Activated CD8-positive, alpha-beta memory T cell treated with anti-CD3 and anti-CD28 coated beads for 24 hours (primary cell): ENCODE measurements at places on chromosomes 16 and 17.
A peak's percentile ranks its signal among the peaks of the same experiment; 100 is the strongest.

DNA sequence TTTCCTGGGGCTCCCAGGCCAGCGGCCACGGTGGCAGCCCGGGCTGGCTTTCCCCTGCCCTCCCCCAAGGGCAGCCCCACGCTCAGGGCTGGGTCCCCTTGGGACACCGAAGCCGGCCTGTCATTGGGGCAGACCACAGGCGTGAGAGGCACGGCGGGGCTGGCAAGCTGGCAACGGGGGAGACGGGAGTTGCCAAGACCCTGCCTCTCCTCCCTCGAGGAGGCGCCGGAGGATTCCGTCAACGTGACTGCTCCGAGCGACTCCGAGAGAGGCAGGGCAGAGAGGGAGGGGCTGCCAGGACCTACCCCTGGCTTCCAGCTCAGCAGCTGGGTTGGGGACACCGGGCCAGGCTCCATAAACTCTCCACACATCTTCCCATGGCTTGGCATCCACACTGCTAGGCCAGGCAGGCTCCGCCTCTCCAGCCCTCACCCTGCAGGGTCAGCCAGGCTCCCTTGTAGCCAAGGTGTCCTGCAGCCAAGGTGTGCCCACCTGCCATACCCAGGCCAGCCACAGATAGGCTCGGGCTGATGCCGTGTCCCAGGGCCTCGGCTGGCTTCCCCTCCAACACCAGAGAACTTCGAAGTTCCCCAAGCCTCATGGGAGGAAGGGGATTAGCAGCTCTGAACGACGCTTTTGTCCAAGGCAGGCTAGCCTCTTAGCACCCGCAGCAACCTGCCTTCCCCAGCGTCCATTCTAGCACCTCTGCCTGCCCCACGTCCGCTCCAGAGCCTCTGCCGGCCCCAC, 25.5 kb downstream of the TIMM22 start:
- DNase-seq, result no peak

- no peak for DNase-seq
These were observed 184.8 kb upstream of the ZFHX3 start for GRCh38 chr16:73232555-73233328.

- DNase-seq, result no peak
These were observed 22.6 kb downstream of the TBC1D16 start for GRCh38 chr17:80012765-80013741.

GRCh38 chr17:37081287-37081686, 132.5 kb downstream of the AATF start:
- no peak for DNase-seq

GRCh38 chr17:79659376-79659775, 48.5 kb upstream of the RBFOX3 start:
- DNase-seq, result peak; percentile 21

DNA sequence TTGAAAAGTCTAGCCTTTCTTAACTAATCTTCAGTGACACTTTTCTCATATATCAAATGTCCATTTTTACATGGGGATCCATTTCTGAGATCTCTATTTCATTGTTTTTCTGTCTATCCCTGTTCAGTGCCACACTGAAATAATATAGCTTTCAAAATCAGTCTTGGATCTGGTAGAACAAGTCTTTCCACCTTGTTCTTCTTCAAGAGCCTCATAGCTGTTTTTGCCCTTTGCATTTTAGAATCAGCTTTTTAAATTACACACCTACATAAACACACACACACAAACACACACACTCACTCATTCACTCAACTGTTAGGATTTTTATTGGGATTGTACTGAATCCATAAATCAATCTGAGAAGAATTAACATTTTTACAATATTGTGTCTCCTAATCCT, 19.2 kb downstream of the GSDMB start:
- no peak for DNase-seq

DNA sequence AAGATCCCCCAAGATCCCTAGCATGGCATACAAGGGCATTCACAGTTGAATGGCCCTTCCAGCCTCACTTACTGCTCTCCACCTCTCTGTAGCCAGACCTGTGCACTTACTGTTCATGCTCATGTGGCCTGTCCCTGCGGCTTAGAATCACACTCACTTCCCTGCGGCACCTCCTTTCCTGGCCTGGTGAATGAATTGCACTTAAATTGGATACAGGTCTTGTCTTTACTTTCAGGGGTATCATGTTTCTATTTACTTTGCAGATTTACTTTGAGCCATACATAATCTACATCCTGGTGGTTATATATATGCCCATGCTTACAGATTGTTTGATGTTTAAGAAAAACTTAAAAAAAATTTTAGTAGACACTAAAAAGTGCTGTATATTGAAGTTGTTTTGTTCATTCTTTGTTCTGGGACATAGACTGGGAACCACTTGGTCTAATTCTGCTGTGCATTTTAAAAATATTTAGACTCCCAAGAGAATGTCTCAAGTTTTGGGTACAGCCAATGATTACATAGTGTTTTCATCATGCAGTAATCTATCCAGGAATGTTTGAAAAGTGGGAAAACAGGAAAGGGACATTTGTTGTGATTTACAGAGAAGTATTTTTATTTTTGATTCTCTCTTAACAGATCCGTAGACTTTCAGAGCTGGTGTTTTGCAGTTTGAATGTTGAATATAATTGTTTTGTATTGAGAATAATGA, 63.9 kb downstream of the NUP88 start:
- DNase-seq, result no peak

DNA sequence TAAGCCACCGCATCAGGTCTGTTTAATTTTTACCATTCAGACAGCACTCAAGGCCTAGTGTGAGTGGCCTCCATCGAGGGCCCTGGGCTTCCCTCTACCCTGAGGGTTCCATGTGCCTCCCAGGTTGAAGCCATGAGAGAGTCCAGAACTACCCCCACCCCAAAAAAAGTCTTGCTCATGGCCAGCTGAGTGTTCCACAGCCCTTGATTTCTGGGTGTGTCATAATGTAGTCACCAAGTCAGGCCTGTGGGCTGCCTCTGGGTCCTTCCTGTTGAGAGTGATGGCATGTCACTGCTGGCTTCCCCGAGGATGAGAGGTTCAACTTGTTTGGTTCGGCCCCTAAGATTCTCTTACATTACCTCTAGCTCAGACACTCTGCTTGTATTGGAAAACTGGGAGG, 100.6 kb downstream of the PITPNC1 start:
- DNase-seq, result peak; percentile 78

DNA sequence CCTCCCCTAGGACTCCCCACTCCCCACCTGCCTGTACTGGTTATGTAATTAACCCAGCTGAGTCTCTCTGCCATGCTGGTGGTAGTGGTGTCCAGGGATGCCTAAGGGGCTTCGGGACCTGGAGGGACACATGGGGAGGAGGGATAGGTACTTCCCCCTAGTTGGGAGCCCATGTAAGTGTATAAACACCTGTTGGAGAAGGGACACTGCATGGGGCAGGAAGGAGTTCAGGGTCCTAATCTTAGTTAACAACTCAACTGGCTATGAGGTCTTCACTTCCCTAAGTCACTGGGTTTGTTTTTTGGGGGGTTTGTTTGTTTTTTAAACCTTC, 1.3 kb downstream of the RASL10B start:
- DNase-seq, result no peak

GRCh38 chr17:49952912-49953497, 16.0 kb upstream of the DLX4 start:
- DNase-seq, result no peak

GRCh38 chr16:87461466-87461991, 31.3 kb downstream of the ZCCHC14 start:
- no peak for DNase-seq

- no peak for DNase-seq
These were observed 56.1 kb upstream of the TBX2 start for GRCh38 chr17:61343576-61343975.

DNA sequence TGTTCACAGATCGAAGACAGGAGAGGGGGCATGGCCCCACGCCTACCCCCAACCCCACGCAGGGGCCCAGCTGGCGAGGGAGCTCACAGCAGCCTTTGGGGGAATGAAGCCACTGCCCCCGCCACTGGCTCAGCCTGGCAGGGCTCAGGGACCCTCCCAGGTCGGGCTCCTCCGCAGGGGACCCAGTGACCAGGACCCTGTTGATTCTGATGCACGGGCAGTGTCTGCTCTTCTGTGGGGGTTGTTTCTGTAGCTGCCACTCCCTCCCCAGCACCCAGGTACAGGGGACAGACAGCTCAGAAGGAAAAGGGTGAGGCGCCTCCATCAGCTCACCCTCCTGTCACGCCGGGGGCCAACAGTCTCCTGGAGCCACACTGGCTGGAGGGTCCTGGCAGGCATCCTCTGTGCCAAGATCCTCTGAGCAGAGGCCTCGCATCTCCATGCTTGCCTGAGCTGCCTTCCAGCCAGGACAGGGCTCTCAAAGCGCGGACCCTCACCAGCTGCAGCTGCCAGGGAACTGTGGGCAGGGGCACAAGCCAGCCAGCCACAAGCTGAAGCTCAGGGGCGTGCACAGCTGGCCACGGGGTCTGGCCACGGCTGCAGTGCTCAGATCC, 49.1 kb downstream of the ZNF778 start:
- no peak for DNase-seq

- no peak for DNase-seq
These were observed 1.1 kb upstream of the RAPGEFL1 start for GRCh38 chr17:40175928-40176753.

DNA sequence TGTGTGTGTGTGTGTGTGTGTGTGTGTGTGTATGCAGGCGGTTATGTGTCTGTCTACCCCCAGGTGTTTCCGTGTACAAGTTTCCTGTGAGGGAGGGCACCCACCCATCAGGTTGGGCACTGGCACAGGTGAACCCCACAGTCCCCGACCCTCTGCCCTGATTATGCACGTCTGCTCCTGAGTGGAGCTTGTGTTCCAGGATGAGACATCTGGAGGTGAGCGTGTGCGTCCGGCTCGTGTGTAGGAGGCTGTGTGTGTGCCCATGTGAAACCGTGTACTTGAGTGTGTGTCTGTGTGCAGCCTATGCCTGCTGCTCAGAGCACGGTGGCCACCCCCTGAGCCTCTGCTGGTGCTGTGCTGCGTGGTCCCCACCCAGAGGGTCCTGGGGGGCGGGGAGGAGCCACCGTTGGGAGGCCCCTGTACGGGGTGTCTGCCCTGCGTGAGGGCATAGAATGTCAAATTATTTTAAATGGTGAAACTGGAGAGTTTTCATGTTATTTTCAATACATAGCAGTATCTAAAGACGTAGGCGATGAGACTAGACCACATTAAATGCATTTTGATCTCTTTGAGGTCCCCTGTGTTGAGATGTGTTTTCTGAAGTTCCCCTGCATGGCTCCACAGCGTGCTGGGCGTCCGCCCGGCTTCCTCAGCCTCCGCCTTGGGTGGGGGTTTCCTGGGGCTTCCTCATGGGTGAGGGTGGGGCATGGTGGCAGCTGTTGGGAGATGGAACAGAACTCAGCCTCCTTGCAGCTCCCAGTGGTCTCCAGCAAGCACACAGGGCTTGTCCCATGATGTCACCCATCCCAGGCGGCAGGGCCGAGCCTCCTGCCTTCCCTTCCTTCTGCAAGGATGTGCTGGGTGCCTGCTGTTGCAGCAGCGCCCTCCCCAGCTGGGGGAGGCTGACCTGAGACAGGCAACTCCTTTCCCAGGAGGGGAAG, 43.4 kb downstream of the KCNJ12 start:
- DNase-seq, result peak; percentile 77

DNA sequence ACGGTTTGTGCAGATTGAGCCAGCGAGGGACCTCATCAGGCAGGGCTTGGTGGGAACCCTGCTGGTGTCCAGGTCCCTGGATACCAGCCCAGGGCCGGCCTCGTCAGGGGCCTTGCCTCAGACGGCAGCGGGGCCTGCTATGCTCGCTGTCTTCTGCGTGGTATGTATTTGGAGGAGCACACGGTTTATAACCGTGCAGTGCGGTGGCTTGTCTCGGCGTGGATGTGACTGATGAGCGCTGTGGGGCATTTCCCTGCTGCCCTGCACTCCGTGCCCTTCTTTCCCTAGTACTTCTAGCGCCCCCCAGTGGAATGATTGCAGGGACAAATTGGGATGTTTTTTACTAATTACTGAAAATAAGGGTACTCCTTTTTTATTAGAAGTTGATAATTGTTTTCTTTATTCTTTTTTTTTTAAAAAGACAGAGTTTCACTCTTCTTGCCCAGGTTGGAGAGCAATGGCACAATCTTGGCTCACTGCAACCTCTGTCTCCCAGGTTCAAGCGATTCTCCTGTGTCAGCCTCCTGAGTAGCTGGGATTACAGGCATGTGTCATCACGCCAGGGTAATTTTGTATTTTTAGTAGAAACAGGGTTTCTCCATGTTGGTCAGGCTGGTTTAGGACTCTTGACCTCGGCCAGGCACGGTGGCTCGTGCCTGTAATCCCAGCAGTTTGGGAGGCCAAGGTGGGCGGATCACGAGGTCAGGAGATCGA, 15.3 kb downstream of the TBCD start:
- peak; percentile 69 for DNase-seq

GRCh38 chr17:8997994-8998628, 23.2 kb upstream of the NTN1 start:
- peak; percentile 91 for DNase-seq

DNA sequence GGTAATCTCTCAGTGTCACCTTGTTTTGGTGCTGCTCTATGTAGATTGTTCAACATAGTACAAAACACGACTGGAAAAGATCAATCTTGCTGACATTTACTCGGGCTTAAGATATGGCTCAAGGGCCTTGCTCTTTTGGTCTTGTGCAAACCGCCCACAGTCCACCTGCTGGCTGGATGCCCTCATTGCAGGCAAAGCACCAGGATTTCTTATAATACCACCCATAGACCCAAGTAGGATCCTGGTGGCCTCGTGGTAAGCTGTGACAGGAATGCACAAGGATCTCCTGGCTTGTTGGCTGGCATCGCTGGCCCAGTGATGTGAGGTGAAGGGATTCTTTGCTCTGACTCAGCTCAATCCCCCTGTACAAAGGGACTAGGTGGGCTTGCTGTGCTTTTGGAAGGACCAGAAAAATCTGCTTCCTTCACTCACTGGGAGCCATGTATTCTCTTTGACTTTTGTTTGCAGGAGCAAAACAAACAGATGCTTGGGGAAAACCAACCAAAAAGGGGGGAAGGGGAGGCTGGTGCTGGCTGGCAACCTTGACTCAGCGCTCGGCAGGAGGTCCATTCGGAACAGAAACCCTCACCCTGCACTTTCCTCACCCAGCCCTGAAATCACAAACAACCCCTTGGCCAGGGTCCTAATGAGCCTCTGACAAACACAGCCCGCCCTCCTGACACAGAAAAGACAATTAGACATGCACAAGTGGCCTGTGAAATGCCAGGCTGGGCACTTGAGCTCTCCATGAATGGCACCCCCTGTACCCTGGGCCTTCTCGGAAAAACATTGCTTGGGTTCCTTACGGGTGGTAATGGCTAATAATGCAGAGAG, 36.6 kb upstream of the MED9 start:
- DNase-seq, result peak; percentile 91
